ENCODE measurements at places on chromosomes 7 and 10. TPM values are rescaled to one million over a fixed set of nuclear protein-coding genes. Genes with fewer than 3 reads are reported as not detected.
A peak's percentile ranks its signal among the peaks of the same experiment; 100 is the strongest.

GRCh38 chr10:35797187-35797586 lies 155.1 kb upstream of the FZD8 start:
- DNase-seq: no peak

DNA sequence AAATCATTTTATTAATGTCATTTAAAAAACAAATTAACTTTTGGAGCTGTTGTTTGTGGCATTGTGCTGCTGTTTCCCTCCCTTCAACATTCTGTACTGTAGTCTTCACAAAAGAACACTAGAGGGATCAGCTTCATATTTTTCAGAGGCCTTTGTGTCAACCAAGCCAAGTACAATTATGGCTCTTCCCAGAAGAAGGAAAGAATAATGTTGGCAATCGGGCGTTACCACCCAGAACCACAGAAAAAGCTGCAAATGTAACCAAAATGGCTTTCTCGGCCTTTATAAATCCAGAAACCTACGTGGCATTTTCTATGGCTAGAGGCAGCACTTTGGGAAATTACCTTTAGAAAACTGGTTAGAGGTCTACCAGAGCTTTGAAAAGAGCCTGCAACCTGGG lies 98.8 kb upstream of the COL1A2 start:
- peak; percentile 65 for DNase-seq

DNA sequence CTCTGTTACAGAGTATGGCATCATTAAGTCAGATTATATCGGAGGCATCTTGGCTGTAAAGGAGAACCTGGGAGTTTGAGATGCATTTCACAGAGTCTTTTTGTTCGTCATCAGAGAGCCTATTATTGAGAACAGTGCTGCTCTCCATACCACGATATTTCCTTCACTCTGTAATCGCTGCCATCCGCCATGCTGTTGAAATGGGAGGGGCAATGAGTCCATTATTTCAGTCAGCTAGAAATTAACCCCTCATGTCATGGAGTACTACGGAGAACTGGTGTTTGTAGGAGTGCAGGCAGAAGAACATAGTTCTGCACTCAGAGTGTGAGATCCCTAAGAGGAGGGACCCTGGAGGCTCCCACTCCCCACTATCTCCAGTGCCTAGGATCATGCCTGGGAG lies 59.2 kb downstream of the SLC16A12 start:
- DNase-seq: no peak

DNA sequence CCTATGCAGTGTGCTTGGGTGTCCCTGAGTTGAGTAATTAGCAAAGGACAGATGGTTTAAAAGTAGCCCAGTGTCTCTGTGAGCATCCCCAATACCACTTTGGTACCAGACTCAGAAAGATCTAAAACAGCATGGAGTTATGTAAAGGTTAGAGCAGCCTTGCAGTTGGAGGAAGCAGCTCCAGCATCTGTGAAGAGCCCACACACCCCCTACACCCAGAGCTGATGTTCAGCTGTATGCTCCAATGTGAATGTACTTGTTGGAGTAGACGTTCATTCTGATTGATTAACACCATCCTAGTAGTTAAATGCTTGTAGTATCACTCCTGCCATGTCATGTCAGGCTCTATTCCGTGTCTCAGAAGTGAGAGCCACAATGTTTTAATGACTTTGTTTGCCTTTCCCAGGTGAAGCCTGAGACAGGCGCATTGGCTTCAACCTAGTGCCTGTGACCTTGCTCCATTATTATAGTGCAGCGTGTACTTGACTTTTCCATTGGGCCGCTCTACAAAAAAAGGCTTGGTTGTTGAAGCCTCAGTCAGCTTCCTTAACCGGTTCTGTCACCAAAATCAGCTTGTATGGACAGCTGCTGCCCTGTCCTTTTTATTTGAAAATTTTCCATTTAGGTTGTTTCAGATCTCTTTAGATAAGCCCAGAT lies 154.2 kb downstream of the LCOR start:
- DNase-seq: no peak

- DNase-seq: no peak
These were observed 27.0 kb upstream of the FAM107B start for GRCh38 chr10:14801723-14802122.

DNA sequence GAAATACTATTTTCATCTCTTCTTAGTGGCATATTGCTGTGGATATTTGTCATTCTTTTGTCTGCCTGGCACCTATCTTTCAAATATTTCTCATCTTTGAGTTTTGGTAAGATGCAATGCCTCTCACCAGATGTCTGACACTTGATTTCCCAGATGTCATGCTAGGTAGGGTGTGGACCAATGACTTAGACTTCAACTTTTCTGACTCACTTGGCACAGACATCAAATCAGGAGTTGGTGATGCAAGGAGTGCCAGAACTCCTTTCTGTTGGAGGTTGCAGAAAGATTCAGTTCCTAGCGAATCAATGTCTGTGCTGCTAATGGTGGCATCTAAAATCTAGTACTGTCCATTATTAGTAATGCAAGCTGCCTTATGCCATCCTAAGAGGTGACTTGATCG lies 216.9 kb upstream of the FERD3L start:
- no peak for DNase-seq

GRCh38 chr10:44035474-44036197 lies 349.3 kb downstream of the CXCL12 start:
- no peak for DNase-seq

The CCDC172 gene
- polyA plus RNA-seq: not detected

GRCh38 chr10:69819716-69820506 lies 18.2 kb downstream of the COL13A1 start:
- no peak for DNase-seq

The PRLHR gene
- polyA plus RNA-seq: not detected

The KRIT1 gene
- polyA plus RNA-seq: 36.6 TPM

DNA sequence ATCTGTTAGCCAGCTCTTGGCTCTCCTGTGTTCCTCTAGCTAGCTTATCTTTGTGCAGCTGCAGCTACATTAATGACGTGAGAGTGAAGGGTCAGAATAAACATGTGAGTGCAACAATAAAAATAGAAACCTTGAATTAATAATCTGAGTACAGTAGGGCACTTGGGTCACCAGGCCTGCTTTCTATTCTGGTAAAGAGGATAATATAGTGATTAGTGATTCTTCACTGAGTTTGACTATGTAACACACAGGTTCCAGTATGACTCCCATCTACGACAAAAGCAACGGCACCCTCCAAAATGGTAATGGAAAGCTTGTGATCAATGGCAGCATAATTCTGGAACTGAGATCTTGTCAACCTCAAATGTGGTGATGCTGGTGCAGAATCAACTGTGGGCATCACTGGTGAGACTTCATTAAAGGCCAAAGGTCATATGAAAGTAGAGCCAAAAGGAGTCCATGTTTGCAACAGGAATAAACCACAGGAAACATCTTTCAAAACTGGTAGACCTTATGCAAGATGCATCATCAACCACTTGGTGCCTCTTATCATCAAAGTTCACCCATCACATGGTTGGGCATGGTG lies 77.6 kb downstream of the NRBF2 start:
- no peak for DNase-seq

DNA sequence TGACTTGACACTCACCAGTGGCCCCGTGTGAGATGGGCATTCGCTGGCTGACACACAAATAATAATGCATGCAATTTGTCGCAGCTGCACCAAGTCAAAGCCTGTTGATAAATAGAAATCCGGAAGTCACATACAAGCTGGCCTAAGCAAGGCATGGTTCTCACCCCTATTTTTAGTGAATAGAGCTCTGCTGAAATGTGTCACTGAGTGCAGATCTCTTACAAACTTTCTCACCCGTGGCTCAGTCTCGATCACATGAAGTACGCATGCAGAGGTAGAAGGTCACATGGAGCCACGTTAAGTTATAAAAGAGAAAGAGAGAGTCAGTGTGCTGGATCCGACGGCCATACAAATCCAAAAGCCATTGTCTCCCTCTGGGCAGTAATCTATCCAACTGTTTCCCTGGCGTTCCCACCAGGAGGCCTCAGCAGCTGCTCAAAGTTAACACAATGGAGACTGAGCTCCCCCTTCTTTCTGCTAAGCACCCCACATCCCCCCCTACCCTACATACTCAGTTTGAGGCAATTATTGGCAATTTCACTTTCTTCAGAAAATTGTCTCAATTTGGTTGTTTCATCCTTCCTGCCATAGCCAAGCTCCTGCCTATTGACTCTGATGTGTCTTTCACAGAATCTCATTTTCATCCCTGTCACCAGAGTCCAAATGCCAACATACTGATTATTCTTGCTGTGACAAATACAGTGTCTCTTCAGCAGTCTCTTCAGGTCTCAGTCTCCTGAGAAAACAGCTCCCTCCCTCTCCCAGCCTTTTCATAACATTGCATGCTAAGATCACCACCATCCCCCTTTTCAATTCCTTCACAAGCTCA lies 473.3 kb upstream of the NRP1 start:
- no peak for DNase-seq

DNA sequence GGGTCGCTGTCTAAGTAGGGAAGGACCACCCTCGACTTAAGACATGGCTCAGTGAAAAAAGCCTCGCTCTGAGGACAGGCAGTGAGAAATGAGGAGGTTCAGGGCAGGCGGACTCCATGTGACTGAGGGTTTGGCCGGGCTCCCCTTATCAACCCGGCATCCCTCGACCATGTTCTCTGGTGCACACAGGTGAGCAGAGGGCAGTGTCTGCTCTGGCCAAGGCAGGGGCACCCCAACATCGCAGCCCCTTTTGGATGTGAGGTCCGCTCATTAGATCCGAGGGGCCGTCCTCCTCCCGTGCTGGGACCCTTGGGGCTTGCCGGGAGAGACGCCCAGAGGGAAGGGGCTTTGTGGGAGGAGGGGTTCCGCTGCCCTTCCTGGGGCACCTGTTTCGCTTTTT lies 475.1 kb downstream of the DNAJB6 start:
- no peak for DNase-seq

The CTBP2 gene
- polyA plus RNA-seq: 91.1 TPM

- no peak for DNase-seq
These were observed 13.6 kb downstream of the KPNA7 start for GRCh38 chr7:99194301-99194700.

The ZNF107 gene
- polyA plus RNA-seq: 7.7 TPM

GRCh38 chr10:76428551-76429367 lies 997.3 kb downstream of the LRMDA start:
- DNase-seq: no peak

DNA sequence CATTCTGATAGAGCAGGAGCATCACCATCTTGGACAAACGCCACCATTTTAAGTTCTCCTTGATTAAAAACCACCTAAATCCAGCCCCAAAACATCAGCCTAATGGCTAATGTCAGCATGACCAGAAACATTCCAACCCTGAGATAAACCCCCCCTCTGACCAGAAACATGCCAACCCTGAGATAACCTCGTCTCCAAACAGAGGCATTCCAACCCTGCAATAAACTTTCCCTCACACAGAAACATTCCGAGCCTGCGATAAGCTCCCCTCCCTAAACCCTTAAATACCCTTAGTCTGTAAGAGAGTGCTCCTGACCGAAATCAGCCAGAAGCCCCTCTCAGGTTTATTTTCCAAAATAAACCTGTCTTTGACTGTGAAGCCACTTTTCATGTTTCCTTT lies 76.5 kb downstream of the ADARB2 start:
- no peak for DNase-seq

DNA sequence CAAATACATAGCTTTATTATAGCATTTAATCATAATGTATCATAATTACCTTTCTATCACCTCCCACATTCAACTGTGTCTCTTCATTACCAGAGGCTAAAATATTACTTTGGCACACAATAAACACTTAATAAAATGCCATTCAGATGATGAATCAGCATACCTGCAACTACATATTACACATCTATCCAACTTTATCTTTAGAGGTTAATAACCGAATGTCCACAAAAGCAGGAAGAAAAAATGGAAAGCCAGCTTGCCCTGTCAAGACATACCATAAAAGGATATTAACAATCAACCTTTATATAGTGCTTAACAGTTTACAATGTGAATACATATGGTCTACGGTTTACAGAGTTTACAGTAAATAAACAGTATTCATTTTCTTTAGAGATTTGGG lies 12.7 kb downstream of the CACUL1 start:
- DNase-seq: no peak

The NOS3 gene
- 12.3 TPM for polyA plus RNA-seq

DNA sequence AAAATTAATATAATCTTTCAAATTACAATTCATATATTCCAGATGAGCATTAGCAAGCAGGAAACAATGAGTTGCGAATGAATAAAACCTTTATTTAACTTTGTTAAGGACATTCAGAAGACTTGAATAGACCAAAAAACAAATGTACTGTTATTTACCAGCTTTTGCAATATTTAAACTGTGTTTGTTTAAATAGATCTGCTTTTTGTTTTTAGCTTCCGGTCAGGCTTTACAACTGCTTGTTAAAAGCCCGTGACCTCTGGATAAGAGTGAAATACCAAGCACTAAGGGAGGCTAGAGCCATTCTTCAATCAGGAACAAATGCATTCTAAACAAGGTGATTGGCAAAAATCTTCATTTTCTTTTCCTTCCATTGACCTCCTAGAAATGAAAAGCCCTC lies 184.9 kb upstream of the GNAI1 start:
- DNase-seq: no peak

- no peak for DNase-seq
These were observed 1469.5 kb upstream of the CELF2 start for GRCh38 chr10:9547936-9548904.

DNA sequence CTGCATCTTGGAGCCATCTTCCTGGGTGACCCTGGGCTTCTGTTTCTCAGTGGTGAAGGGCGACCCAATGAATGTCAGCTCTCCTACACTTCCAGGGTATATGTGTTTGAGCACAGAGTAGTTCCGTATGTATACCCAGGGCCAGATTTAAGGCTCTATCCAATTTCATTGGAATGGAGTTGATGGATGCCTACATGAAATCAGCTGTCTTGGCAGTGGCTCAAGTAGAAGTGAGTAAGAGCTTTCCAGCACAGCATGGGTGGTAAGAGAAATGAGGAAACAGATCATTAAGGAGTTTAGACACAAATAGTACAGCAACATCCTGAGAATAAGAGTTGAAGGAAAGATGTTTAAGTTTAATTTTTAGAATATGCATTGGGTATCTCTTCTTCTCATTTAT lies 433.0 kb downstream of the PAXIP1 start:
- DNase-seq: no peak

- DNase-seq: no peak
These were observed 184.7 kb downstream of the DOCK4 start for GRCh38 chr7:112021379-112022044.

- no peak for DNase-seq
These were observed 14.0 kb upstream of the INSIG1 start for GRCh38 chr7:155283565-155284194.

GRCh38 chr7:2211259-2211880 lies 21.4 kb downstream of the MAD1L1 start:
- no peak for DNase-seq

GRCh38 chr10:130409931-130410330 lies 273.7 kb downstream of the GLRX3 start:
- DNase-seq: no peak

The ANK3 gene
- 153 TPM for polyA plus RNA-seq

DNA sequence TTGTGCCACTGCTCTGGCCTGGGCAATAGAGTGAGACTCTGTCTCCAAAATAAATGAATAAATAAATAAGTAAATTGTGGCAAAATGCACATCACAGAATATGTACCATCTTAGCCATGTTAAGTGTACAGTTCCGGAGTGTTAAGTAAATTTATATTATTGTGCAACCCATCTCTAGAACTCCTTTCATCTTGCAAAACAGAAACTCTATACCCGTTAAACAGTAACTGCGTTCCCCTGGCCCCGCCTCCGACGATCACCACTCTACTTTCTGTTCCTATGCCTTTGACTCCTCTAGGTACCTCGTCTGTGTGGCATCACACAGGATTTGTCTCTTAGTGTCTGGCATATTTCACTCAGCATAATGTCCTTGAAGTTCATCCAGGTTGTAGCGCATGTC lies 356.4 kb upstream of the FOXK1 start:
- DNase-seq: no peak

The STAG3 gene
- 30.1 TPM for polyA plus RNA-seq
